ENCODE measurements at places on chromosomes 3 and 15.
A peak's percentile ranks its signal among the peaks of the same experiment; 100 is the strongest.

DNA sequence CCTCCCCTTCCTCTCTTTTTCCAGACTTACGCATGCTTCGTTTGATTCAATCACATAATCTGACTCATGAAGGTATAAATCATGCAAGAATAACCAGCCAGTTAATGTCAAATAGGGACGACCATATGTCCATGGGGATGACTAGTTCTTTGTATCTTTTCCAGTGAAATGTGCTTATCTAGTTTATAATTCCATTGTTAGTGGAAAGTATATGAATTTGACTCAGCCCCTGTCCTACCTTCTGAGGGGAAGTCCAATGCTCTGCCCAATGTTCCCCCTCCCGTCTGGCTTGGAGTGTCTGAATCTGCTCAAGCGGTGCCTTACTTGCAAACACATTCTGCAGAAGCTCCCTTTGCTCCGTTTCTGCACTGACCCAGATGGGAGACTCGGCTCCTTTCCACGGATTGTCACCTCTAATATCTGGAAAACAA lies 55.0 kb upstream of the EPHB3 start:
- DNase-seq: peak; percentile 52

DNA sequence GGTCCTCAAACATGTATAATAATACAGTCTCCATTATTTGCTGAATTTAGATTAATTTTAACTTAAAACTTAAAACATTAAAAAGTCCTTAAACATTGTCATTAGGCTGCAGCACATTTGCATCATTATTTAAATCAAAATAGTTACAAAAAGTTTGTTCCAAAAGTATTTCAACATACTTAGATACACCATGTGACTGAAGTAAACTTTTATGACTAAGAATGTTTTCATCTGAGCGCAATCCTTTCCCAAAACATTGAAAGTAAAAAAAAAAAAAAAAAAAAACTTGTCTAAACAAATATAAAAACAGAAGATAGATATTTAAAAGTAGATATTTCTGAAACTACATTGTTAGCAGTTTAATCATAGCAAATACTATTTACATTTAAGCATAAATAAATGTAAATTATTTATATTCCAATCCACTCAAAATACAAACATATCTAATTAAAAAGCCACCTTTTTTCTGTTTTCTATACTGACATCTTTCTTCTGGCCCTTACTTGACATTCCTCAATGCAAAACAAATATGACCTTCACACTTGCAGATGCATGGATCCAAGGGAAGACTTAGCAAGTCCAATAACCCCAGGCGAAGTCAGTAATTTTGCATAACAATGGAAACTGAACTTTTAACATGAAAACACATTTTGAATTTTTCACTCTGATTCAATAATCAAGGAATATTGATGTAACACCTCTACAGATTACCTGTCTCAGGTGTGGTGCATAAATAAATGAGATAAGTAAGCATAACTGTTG lies 10.3 kb downstream of the FAM227B start:
- no peak for DNase-seq

GRCh38 chr3:39102504-39103323 lies 4.7 kb downstream of the GORASP1 start:
- DNase-seq: no peak

DNA sequence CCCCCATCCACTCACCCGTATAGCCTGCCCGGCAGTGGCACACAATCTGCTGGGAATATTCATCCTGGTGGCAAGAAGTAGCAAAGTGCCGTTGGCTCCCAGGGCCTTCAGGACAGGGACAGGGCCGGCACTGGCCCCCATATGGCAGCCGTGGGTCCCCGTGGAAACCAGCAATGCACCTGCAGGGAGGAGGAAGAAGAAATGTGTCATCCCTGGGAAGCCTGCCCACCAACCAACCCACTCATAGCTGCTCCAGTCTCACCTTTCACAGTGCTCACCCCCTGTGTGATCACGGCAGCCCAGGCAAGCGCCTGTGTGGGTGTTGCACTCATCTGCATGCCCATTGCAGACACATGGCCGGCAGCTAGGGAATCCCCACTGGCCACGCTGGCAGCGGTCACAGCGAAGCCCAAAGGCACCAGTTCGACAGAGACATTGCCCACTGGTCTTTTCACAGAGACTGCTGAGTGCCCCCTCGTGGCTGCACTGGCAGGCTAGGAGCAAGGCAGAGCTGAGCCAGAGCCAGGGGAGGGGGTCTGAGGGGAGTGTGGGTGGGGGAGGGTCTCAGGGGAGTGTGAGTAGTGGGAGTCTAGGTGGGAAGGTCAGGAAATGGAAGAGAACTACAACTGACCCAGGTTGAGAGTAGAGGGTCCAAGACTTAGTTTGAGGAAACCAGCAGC lies 4.5 kb upstream of the USP19 start:
- DNase-seq: no peak

- DNase-seq: no peak
These were observed 40.1 kb upstream of the SEMA4B start for GRCh38 chr15:90160781-90161727.

DNA sequence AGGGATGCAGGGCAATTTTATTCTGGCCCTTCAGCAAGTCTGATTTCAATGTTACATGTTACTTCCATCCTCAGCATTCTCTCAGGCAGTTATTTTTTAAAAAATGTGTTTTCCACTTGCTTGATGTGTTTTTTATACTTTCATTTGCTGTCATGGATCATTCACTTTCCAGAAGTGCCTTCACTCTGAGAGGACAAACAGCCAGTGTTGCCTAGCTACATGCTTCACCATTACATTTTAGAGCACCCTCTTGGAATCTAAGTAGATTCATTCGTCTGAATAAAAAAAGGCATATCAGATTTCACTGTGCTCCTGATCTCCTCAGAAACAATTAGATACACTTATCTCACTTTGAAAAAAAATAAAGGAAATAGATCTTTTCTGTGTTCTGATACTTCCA lies 93.6 kb upstream of the POU1F1 start:
- no peak for DNase-seq

- peak; percentile 72 for DNase-seq
These were observed 44.7 kb downstream of the FAM43A start for GRCh38 chr3:194730365-194730764.
